ENCODE measurements at places on chromosomes 6 and 20. TPM values are rescaled to one million over a fixed set of nuclear protein-coding genes. Genes with fewer than 3 reads are reported as not detected.

Gene SLC22A16
- total RNA-seq, result not detected

Gene HDDC2
- total RNA-seq, result 22.1 TPM

Gene ANKRD66
- total RNA-seq, result not detected

DNA sequence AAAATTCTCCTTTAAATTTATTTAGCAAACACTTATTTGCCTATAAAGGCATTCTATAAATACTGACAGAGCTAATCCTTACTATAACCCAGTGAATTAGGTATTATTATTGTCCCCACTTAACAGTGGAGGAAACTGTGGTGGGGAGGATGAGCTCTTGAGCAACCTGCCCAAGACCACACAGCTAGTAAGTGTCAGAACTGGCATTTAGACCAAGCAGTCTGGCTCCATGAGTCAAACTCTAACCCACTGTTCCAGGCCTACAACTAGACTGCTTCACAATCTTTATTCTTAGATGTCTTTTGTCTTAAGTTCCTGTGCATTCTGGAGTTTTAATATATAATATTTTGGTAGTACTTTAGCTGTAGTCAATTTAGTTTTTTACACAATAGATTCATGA is 530.8 kb downstream of the BCKDHB start:
- DNase-seq, result no peak

DNA sequence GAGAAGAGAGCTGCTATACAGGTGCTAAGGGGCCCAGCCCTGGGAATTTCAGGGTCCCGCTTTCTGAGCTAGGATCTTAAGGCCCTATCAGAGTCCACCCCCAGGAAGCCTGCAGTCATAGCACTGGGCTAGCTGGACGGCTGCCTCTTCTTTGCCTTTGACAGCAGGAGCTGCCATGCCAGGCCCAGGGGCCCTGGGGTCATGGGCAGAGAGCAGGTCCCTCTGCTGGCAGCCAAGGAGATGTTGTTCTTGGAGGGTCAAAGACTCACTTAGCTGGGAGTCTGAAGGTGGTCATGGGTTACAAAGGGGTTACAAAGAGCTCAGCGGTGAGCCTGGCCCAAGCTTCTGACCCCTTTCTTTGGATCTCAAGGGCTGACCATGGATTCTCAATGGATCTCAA is 52.7 kb downstream of the RPP21 start:
- DNase-seq, result no peak

GRCh38 chr6:144292372-144292771 is 7.2 kb downstream of the UTRN start:
- DNase-seq, result no peak

DNA sequence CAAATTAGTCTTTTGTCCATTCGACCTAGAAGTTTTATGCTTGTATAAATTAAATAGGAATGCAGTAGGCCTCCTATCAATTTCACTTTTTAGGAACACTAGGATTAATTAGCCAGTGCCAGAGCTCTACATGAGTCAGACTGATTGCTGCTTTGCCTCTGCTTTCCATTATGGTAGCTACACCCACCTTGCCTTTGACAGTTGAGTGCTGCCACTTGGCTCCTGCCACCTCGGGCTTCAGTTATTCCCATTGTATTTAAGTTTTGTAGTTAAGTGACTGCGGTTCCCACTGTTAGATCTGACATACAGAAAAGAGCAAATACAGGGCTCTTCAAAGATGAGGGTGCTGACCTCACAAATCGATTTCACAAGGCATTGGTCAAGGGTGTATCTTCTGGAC is 16.6 kb upstream of the WFDC12 start:
- DNase-seq, result no peak

DNA sequence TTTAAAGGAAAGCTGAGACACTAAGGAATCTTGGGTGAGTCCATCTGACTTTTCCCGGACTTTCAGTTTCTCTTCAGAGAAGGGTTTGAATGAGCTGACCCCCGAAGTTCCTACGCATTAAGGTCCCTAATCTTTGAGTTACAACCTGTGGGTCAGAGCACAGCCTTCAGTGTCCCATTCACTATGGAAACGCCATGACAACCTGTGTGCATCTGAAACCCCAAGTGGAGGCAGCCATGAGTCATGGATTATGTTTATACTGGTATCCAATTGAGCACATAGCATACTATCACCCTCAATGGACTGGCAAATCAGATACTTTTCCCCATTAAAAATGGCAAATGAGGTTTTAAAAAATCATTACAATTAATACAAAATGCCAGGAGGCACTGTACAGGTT is 11.4 kb downstream of the MYLK4 start:
- DNase-seq, result no peak

GRCh38 chr6:47134476-47135189 is 92.5 kb upstream of the ADGRF1 start:
- no peak for DNase-seq

GRCh38 chr6:91366781-91367180 is 779.9 kb upstream of the MAP3K7 start:
- DNase-seq, result no peak

Measured in T-helper 17 cell (primary cell).